ENCODE measurements at places on chromosomes 1 and 21.

- DNase-seq, result no peak
These were observed 227.2 kb downstream of the OLFM3 start for GRCh38 chr1:101769520-101769919.

- DNase-seq, result no peak
These were observed 26.2 kb downstream of the EXTL2 start for GRCh38 chr1:100868364-100868995.

GRCh38 chr1:59155351-59155750 lies 141.5 kb upstream of the FGGY start:
- no peak for DNase-seq

DNA sequence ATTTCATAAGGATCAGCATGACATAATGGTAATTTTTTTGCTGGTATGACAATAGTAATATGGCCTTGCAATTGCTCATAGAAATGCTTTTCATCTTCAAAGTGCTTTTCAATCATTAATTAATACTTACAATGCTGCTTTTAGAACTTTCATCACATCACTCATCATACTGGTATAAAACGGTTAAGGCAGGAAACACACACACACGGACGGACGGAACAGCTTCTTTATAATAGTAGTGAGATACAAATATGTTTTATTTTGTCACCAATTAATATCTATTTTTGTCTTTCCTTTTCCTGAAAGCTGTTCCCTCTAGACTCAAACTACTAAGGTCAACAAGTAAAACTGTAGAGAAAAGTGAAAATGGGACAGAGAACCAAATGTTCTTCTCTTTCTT lies 353.9 kb upstream of the PKN2 start:
- no peak for DNase-seq

DNA sequence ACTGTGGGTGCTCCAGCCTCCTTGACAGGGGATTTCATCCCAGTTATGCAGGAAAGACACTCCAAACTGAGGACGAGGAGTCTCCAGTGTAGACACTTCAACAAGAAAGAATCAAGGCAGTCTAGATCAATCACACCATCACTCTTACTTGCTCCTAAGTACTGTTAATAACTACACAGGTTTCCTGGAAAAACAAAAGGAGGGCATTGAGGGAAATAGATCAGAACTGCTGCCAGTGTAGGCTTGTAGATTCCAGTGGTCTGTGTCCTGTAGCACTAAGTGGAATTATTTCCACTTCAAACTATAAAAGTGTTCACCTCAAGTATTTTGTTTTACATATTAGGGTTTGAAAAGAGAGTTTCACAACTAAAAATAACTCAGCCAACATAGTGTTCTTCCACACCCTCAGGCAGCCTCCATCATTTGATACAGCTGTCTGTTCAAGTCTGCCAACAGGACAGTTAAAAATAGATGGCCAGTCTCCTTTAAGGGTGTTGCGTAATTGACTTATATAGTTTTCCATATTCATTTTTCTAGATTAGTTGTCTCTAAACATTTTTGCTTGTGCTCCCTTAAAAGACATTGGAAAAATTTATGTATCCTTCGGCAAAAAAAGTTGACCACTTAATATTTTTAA lies 32.0 kb upstream of the AGL start:
- no peak for DNase-seq

DNA sequence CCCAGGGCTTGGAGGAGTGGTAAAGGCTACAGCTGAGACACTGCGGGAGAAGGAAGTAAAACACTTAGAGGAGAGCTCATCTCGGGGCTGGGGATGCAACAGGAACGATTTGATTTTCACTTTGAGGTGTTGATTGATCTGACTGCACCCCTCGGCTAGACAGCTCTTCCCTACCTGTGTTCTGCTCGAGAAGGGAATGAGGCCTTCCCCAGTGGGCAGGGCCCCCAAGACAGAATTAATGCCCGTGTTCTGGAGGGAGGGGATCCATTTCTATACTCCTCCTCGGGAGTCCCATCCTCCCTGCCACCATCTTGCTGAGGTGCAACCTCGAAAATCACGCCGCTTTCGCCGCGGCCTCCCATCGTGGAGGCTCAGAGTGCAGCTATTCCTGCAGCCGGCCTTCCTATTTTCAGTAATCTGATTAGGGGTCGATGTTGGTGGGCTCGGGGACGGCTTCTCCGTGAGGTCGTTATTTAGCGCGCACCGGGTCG lies 2.4 kb downstream of the ATP2B4 start:
- DNase-seq, result no peak

GRCh38 chr1:184389446-184389845 lies 2.6 kb downstream of the C1orf21 start:
- no peak for DNase-seq

GRCh38 chr1:158579733-158580132 lies at the start of gene OR10X1:
TSS of gene OR10X1 (minus strand) at chr1:158579899. CDS start at chr1:158579899, 0 bp downstream.
- no peak for DNase-seq

- DNase-seq, result no peak
These were observed 100.2 kb downstream of the DMRTB1 start for GRCh38 chr1:53559391-53559815.

GRCh38 chr1:248239478-248239877 lies 8.3 kb downstream of the OR2M4 start:
- no peak for DNase-seq

- no peak for DNase-seq
These were observed 250.1 kb downstream of the KCNH1 start for GRCh38 chr1:210883821-210884220.

GRCh38 chr1:91153341-91153740 lies 131.5 kb upstream of the ZNF644 start:
- DNase-seq, result no peak

GRCh38 chr1:211643324-211644212 lies 31.9 kb downstream of the NEK2 start:
- no peak for DNase-seq

- DNase-seq, result no peak
These were observed 42.7 kb downstream of the GIPC2 start for GRCh38 chr1:78088486-78088885.

GRCh38 chr1:16011936-16012589 lies 5.8 kb downstream of the HSPB7 start:
- DNase-seq, result no peak

- no peak for DNase-seq
These were observed 127.8 kb downstream of the MACF1 start for GRCh38 chr1:39332291-39332690.

All from GM12891 (cell line).